COLO829 (cell line): ENCODE measurements at places on chromosomes 7 and 10.

DNA sequence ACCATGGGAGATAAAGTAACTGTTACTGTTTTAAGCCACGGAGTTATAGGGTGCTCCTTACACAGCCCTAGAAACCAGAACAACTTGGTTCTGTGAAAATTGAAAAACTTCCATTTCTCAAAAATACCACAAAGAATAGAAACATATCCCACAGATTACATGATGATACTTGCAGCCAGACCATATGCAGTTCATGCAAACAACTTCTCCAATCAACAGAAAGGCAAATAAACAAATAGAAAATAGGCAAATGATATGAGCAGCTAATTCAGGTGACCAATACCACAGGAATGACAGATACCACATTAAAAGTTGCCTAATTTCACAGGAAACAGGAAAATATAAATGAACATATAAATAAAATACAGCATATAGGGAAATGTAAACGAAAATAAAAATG is 297.5 kb downstream of the HTR7 start:
- no peak for DNase-seq

DNA sequence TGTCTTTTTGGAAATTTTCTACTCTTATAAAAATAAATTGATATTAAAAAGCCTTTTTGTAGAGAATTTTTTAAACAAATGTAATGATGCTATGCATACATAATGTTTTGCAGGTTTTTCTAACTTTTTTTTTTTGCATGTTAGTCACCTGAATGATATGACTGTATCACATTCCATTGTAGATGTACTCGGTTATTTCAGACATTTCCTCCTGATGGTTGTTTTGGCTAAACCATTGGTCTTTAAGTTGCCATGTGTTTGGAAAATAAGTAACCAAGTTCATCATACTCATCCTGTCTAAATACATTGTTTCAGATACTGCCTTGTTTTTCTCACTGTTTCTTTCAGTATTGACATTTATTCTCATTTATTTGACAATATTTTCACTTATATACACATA is 25.8 kb downstream of the NHLRC2 start:
- no peak for DNase-seq

DNA sequence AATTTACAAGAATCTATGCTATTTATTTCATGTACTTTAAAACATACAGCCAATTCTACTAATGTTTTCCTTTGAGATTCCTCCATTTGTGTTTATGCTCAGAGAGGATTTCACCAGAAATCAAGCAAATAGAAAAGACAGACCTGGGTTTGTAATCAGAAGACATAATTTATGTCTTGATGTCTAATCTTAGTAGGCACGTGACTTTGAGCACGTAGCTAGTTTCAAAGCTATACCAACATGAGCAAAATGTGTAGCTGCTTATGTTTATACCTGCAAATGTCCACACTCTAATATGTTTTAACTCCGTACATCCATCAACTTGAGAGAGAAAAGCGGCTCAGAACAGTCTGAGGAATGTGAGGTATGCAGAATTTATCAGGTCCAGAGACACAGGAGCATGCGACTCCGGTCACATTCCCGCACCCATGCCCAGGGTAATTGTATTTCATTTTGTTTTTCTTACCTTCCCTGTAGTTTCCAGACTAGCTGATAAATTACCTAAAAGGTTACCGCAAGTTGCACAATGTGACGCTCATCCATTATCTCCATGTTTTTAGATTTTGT is 40.0 kb downstream of the SVOPL start:
- no peak for DNase-seq

DNA sequence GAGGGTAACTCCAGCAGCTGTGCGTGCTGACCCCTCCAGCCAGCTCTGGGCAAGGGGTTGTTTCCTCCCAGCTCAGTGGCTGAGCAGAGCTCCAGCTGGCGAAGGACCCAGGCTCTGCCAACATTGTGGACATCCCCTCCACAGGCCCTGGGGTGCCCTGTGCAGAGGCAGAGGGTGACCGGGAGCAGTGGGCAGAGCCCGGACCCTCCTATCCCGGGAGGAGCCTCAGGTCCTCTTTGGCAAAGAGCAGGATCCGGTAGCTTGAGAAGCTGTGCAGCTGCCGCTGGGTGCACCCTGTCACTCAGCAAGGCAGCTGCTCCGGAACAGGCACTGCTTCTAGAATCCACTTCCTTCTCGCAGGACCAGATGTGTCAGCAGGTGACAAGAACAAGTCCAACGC is 175.9 kb downstream of the EBF3 start:
- no peak for DNase-seq

DNA sequence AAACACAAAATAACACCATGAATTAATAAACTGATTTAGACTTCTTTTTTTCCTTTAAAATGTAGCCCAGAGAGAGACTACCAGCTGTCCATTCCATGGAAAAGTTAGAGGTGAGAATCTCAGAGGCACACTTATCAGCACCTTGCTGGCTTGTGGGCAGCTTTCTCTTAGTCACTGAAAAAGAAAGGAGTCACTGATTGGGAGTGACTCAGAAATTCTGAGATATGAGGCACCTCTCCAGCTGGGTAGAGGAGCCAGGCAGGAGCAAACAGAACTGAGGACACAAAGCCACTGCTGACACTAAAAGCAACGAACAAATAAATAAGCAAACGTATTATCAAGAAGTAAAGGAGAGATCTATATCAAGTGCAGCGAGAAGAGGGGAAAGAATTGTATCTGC is 310.6 kb downstream of the PARD3 start:
- peak; percentile 17 for DNase-seq

GRCh38 chr10:17387861-17388503 is 66.4 kb downstream of the ST8SIA6 start:
- peak; percentile 23 for DNase-seq

GRCh38 chr10:78305311-78305710 is 271.6 kb downstream of the RPS24 start:
- DNase-seq = no peak

GRCh38 chr7:12314199-12314598 is 89.5 kb downstream of the VWDE start:
- DNase-seq = no peak

DNA sequence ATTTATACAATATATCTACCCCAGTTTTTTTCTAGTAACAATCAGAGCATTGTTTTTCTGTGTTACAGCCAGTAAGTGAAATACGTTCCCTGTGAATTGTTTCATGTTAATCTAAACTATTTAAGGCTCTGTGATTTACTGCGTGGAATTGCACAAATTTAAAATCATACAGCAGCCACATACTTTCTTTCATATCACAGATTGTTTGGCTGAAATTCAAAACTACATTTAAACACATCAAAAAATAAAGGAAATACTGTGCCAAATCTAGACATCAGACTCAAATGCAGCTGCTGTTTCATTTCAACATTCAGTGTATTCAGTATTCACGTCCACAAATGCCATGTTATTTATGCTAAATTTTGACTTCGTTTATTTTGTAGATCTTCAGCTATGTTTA is 242.6 kb upstream of the HGF start:
- DNase-seq = peak; percentile 61

DNA sequence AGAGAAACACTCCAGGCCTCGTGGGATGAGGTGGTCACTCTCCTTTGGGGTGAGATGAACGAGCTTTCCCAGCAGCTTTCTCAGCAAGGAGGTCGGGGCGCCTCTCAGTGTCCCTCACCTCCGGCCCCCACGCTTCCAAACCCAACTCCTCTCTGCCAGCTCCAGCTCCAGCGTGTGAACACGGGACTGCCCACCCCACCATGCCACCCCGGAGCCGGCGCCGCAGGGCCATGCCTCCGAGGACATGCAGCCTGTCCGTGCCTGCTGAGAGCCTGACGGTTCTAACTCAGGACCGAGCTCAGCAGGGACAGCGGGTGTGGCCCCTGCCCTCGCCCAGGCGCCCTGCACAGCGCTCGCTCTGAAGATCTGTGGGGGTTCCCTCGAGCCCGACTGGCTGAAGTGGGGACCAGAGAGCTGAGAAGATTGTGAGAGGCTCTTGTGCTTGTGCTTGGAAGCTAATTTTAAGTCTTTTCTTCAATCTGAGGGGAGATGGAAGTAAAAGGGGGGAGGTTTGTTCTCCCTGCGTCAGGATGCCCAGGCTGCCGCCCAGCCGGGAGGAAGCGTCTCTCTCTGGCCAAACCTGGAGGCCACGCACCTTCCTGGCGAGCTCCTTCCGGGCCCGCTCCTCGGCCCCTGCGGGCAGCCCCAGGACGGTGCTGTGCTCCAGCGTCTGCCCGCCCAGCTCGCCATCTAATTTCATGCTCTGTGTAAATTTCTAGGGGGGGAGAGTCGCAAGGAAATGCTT is 5.1 kb upstream of the ADAM8 start:
- no peak for DNase-seq
